ENCODE measurements at places on chromosomes 12 and 14. TPM values are rescaled to one million over a fixed set of nuclear protein-coding genes. Genes with fewer than 3 reads are reported as not detected.

DNA sequence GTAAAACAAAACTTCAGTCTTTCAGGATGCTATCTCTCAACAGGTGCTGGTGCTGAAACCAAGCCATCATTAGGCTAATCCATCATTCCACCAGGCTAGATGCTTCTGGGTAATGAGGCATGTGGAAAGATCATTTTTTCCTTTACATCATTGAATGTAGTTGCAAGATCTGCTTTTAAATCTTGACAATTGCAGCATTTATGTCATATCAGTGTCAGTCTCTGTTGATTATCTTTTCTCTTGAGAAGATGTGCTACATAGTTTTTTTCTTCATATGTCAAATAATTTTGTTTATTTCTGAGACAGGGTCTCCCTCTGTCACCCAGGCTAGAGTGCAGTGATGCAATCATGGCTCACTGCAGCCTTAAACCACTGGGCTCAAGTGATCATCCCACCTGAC, 16.2 kb upstream of the EXD2 start:
- no peak overlapping the region for H3K27ac ChIP-seq
- no peaks in the 10 kb centered on the region for H3K4me1 ChIP-seq
- H3K36me3 ChIP-seq: no peaks in the 10 kb centered on the region
- no peak overlapping the region for H3K4me3 ChIP-seq
- no peaks in the 10 kb centered on the region for H3K27me3 ChIP-seq

Gene ACSM4
- polyA plus RNA-seq: not detected

- H3K4me3 ChIP-seq: no peak within 1 kb of the TSS
- H3K27ac ChIP-seq: no peak within 1 kb of the TSS
- H3K27me3 ChIP-seq: no peaks in the 10 kb centered on the region
- no peaks in the 10 kb centered on the region for H3K4me1 ChIP-seq
Observed at GRCh38 chr14:94581127-94581999, at the start of gene SERPINA5. TSS of gene SERPINA5 (plus strand) at chr14:94581426. CDS start at chr14:94587363, 5,937 bp downstream.

Gene FLVCR2
- 0.60 TPM for polyA plus RNA-seq

Gene KCNC2
- polyA plus RNA-seq: not detected

Gene INHBC
- not detected for polyA plus RNA-seq

Gene CFAP251
- polyA plus RNA-seq: not detected

GRCh38 chr14:85387181-85387580, 142.8 kb upstream of the FLRT2 start:
- no peak overlapping the region for H3K27ac ChIP-seq
- no peak for DNase-seq
- H3K4me1 ChIP-seq: no peaks in the 10 kb centered on the region
- no peak overlapping the region for H3K4me3 ChIP-seq
- no peaks in the 10 kb centered on the region for H3K27me3 ChIP-seq
- no peaks in the 10 kb centered on the region for H3K36me3 ChIP-seq

GRCh38 chr12:84660139-84660538, 252.5 kb downstream of the SLC6A15 start:
- H3K27ac ChIP-seq: no peak overlapping the region
- no peak for DNase-seq
- H3K36me3 ChIP-seq: no peaks in the 10 kb centered on the region
- no peaks in the 10 kb centered on the region for H3K4me1 ChIP-seq
- no peak overlapping the region for H3K4me3 ChIP-seq

DNA sequence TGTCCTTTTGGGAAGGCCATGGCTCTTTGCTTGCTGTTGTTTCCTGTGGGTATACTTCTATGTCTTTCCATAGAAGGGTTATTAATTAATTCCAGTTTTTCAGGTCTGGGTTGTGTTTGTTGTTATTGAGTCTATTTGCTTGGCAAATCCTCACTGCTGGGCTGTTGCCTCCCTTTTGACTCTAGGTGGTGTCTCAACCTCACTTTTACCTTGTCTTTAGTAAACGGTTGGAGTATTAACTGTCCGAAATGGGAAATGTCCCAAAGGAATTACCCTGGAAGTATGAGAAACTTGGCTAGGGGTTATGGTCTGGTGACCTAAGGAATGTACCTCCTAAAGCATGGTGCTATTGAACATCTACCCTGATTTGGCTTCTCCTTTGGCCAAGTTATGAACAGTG, 16.7 kb downstream of the PRH1 start:
- H3K4me3 ChIP-seq: no peak overlapping the region
- no peaks in the 10 kb centered on the region for H3K27me3 ChIP-seq
- DNase-seq: no peak
- H3K4me1 ChIP-seq: no peaks in the 10 kb centered on the region
- no peak overlapping the region for H3K27ac ChIP-seq
- H3K36me3 ChIP-seq: no peaks in the 10 kb centered on the region

Measured in CD8-positive, alpha-beta memory T cell (primary cell).